ENCODE measurements at places on chromosomes 16 and 17.

GRCh38 chr16:64858076-64858475, 263.8 kb downstream of the CDH11 start:
- DNase-seq, result no peak

DNA sequence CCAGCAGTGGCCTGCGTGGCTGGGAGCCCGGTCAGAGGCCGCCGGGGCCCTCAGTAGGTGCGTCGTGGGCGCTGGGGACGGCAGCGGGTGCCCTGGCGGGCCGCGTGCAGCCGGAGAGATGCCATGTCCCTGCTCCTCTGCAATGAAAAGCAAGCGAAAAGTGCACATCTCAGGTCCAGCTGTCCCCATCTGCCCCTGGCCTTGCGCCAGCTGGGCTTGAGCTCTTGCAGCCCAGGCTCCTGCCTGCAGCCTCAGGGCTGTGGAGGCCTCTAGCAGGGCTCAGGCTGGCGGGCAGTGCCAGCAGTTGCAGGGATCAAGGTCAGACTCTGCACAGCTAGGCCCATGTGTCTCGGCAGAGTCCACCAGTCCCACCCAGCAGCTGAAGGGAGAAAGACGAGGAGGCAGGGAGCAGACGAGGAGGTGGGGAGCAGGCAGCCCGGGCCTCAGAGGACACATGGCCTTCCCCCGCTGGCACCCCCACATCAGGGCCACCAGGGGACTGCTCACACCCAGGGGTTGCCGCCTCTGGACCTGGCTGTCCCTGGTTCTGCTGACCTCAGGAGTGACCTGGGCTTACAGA, 11.2 kb downstream of the SLC16A3 start:
- no peak for DNase-seq

DNA sequence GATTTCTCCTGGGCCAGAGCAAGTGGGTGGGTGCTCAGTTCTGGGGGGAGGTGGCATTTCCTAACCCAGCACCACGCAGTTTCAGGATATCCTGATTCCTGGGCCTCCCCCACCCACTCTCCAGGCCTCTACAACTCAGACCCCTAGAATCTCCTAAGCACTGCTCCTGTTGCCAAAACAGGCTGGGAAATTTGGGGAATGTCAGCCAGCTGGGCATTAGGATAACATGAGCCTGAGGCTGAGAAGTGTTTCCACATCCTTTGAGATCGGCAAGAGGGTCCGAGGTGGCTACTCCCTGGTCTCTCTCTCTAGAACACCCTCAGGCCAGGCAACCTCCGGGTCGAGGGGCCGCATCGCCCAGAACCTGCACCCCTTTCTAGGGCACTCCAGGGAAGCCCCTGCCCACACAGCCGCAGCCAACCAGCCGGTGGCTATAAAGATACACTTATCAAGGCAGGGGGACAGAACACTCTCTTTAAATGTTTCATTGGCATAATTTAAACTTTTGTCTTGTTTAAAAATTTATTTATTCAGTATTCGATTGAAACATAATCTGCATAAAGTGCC, 23.6 kb downstream of the TBC1D16 start:
- DNase-seq, result no peak

DNA sequence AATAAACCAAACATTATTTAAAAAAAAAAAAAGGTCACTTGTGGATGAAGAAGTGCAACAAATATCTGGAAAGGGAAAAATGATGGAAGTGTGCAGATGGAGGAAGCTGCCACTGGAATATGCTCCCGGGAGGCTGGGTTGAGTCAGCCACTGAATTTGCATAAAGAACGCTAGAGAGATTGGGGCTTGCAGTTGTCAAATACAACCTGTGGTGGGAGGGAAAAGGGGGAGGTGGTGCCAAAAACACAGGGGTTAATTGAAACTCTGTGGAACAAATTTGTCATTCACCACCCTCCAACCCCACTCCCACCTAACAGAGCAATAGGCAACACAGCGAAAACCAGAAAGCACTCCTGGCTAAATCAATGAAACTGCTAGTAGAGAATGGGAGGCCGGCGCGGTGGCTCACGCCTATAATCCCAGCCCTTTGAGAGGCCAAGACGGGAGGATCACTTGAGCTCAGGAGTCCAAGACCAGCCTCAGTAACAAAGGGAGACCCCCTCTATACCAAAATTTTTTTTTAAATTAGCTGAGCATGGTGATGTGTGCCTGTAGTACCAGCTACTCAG, 37.6 kb upstream of the RPL38 start:
- no peak for DNase-seq

- no peak for DNase-seq
Observed at GRCh38 chr17:41523787-41524186, 4.3 kb downstream of the KRT19 start.

DNA sequence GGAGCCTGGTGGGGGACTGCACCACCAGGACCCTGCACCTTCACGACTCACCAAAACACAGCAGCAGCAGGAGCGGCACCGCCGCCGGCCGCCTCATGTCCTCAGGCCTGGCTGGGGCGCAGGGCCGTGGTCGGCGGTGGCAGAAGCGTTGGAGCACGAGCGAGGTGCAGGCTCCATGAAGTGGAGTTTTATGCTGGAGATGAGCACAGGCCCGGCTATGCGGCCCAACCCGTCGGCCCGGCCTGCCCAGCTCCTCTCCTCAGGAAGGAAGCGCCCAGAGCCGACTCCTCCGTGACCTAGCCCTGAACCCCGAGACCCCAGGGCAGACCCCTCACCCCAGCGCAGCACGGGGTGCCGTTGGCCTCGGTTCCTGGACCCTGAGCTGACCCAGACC, at the start of gene PRSS27:
Gene PRSS27, minus strand, starts transcription at position 161 of the 394 bp plus-strand sequence. Its CDS starts 64 bp downstream, at position 97.
- no peak for DNase-seq

- no peak for DNase-seq
Observed at GRCh38 chr16:4426021-4426684, 485 bp downstream of the DNAJA3 start.

DNA sequence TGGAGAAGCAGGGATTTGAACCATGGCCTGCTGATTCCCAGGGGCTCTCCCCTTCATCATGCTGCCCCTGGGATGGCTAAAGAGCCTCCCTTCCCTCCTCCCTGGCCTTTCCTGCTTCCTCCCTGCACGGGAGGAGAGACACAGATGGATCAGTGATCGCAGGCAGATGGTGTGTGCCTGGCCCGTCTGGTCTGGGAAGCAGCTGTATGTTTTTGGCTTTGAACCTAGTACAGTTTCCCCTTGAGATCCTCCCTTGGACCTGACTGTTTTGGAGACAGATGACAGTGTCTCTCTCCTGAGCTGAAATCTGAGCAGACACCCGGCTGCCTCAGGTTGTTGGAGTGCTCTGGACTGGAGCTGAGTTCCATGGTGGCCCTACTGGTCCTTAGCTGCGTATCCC, 29.0 kb upstream of the ATP2C2 start:
- DNase-seq, result no peak

DNA sequence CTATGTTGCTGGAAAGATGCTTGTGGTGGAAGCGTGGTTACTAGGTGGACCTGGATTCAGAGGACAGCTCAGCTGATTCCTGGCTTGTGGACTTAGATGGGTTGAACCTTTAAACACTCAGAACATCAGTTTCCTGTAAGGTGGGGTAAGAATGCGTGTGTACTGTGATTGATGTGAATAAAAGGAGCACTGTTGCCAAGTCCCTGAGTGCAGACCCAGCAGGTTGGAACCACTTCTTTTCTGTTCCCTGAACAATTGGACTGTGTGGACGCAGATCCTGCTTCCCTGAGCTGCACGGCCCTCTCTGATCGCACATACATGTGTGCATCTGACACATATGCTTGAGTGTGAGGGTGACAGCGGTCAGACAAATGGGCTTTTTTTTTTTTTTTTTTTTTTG, 37.5 kb downstream of the RPTOR start:
- no peak for DNase-seq

Data from stimulated activated CD4-positive, alpha-beta T cell treated with anti-CD3 and anti-CD28 coated beads, Interleukin-4, amount 100 ng/mL, for 4 hours (primary cell).